ENCODE measurements at places on chromosomes 11 and 22.

DNA sequence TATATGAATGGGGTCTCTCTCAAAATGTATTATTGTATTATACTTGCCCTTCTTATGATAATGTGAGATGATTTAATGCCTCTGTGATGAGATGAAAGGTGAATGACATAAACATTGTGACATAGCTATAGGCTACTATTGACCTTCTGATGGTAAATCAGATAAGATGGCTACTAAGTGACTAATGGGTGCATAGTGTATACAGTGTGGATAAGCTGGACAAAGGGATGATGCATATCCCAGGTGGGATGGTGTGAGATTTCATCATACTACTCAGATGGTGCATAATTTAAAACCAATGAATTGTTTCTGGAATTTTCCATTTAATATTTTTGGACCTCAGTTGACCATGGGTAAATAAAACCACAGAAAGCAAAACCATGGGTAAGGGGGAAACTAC lies 243.5 kb downstream of the SBF2 start:
- no peak for DNase-seq

GRCh38 chr11:30282289-30282631 lies 40.6 kb upstream of the ARL14EP start:
- DNase-seq = no peak

- no peak for DNase-seq
Observed at GRCh38 chr11:11477695-11478420, 124.8 kb upstream of the CSNK2A3 start.

- peak; percentile 21 for DNase-seq
Observed at GRCh38 chr11:86176165-86176884, 68.2 kb upstream of the EED start.

GRCh38 chr11:34206407-34207300 lies 101.2 kb downstream of the NAT10 start:
- no peak for DNase-seq

DNA sequence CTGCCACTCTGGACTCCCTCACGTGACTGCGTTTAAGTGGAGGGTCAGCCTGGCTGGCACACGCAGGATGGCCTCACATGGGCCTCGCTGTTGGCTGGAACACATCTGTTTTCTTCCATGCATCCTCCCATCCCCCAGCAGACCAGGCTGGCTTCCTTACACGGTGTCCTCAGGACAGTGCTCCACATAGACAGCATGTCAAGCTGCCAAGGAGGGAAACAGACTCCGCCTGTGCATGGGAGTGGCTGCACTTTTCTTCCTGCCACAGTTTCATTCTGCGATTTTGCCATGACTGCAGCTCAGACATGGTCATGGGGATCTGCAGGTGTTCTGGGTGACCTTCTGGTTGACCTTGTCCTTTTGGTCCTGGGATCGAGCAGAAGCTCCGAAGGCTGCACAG lies 344.2 kb downstream of the SHANK2 start:
- no peak for DNase-seq

DNA sequence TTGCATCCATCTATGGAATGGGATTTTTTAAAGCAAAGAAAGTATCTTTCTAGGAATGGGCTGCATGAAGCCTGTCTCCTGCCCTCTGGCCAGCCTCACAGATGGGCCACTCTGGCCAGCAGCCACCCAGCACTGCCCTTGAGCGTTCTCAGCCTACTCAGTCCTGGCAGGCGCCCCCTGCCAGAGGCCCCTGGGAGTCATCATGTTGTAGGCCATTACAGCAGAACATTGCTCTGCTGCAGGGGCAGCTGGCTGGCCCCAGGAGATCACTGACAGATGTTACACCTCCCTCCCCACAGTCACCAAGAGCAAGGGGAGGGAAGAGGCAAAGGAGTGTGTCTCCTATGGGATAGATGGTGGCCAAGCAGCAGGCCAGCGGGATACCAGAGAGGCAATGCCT lies 363.7 kb downstream of the NXPE2 start:
- DNase-seq = no peak

DNA sequence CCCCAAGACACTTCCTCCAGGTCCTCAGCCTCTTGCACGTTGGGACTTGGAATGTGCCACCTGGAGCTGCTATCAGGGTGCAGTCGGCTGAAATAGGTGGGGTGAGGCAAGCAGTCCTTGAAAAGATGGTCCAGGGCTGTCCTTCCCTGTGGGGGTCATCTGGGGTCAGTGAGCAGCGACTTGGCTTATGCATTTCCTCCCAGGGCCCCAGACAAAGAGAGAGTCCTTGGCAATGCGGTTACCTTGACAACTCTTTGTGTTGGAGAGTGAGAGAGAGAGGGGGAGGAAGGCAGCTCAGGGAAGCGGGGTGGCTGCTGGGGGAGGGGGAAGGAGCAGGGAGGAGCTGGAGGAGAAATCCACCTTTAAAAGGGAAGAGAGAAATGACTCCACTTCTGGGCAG lies 93.8 kb downstream of the MIAT start:
- no peak for DNase-seq

DNA sequence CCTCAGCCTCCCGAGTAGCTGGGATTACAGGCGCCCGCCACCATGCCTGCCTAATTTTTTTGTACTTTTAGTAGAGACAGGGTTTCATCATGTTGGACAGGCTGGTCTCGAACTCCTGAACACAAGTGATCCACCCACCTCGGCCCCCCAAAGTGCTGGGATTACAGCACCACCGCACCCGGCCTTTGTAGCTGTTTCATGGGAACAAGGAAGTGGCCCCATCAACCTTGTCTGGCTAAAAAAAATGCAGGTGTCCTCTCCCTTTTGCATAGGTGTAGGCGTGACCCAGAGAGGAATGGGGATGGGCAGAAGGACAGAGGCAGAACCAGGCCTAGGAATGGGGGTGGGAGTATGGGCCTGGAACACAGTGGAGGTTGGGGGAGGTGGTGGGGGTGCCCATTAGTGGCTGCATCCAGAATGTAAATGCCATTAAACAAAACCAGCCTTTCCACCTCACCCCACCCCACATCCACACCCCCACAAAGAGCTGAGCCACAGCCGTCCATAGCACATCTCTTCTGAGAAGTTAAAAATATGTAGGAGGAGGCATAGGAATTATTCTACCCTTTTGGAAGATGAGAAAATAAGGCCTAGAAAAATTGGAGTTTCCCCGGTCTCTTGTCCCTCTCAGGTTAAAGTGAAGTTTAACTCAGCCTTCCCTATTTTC lies 22.8 kb upstream of the SCGB1A1 start:
- DNase-seq = no peak

- no peak for DNase-seq
Observed at GRCh38 chr11:5922749-5923426, 19.2 kb upstream of the OR56A3 start.

- no peak for DNase-seq
Observed at GRCh38 chr11:94513091-94513490, 830 bp downstream of the C11orf97 start.

- no peak for DNase-seq
Observed at GRCh38 chr22:29113319-29113718, 40.5 kb downstream of the KREMEN1 start.

GRCh38 chr11:105211806-105212554 lies 72.4 kb upstream of the CARD18 start:
- DNase-seq = no peak

DNA sequence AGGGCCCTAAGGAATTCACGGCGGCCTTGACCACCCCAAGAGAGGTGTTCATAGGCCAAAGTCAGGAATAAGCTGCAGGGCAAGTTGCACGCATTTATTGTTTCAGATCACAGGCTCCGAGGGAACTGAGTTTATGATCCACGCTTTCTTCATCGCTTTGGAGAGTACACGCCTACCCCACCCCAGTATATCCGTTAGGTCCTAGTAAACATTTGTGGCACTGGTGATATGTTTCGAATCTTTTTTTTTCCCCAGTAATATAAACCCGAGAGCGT lies 805 bp downstream of the GANAB start:
- DNase-seq = no peak

Data from activated CD4-positive, alpha-beta T cell treated with anti-CD3 and anti-CD28 coated beads, Interleukin-2, amount 50 U/mL, for 4 hours (primary cell).